ENCODE measurements at places on chromosomes 7 and 10.
A peak's percentile ranks its signal among the peaks of the same experiment; 100 is the strongest.

DNA sequence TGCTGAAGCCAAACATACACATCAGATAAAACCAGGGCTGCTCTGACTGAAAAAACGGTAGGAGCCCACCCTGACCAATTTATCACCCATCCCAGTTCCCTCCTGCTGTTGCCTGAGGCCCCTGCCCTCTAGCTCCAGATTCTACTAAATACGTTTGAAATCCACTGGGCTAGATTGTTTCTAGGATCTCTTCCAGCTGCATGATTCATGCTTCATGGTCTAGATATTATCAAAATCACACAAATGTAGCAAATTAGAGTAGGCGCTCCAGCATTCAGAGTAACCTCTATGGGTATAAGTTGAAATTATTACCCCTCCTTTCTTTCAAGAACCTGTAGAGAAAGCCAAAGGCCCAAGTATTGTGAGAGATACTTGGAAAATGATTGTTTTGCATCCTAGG is 151.2 kb upstream of the FAM13C start:
- no peak for DNase-seq

DNA sequence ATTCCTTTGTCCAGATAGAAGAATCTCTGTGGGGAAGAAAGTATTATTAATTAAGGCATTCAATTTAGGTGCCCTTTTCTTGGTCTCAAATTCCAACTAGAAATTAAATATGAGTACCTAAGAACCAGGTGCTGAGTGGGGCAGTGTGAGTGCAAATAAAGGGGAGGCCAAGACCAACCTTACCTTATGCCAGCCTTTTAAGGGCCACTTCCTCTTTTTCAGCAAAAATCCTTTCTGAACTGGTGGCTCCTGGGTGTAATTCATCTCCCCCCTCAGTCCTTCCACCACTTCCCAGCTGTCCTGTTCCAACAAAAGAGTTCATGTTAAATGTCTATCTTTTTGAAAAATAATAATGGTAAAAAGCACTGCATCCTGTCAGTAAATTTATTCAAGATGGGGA is 108.2 kb downstream of the OSBPL3 start:
- no peak for DNase-seq

- no peak for DNase-seq
Measured at GRCh38 chr7:12434012-12434642, 30.5 kb upstream of the VWDE start.

GRCh38 chr10:73931767-73932619 is 21.1 kb downstream of the PLAU start:
- no peak for DNase-seq

DNA sequence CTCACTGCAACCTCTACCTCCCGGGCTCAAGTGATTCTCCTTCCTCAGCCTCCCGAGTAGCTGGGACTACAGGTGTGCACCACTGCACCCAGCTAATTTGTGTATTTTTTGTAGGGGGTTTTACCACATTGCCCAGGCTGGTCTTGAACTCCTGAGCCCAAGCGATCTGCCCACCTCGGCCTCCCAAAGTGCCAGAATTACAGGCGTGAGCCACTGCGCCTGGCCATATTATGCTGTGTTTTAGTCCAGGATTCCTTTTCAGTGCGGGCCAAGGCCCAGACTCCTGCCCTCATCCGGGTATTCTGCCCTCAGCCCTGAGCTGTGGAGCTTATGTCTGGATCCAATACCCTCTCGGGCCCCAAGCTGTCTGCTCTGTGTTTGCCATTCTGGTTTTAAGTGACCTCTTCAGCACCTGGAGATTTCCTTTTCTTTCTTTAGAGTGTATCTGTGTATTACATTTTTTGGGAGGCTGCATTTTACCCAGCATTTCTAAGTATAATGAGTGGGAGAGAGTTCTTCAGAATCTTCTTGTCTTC is 114.9 kb downstream of the BUB3 start:
- DNase-seq: no peak

DNA sequence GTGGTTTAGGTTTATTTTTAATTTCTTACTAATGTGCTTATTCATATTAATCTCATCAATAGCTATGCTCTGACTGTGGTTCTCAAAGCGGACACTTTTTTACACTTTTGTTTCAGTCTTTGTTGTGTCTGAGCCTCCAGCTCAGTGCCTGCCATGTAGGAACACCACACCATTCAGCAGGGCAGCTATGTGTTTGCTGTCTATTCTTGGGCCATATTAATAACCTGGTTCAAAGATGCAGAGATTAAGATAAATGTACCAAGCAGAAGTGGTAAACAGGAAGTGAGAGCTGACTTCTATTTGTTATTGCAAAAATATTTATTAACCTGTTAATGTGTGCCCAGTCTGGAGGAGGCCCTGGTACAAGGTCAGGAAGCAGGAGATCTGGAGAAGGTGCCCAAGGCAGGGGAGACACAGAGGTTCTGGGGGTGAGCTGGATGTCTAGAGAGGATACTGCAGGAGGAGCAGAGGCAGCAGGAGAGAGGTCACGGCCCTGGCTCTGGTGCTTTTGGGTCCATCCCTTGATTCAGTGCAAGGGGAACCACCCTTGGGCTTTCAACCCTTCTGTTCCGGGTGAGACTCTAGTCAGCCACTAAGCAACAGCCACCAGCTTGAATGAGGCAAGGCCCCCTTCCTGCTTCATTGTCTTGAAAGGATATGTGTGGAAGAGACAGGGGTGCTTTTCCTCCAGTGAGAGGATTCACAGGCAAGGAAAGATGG is 1.9 kb downstream of the TBXAS1 start:
- no peak for DNase-seq

GRCh38 chr7:130912862-130913638 is 179.0 kb upstream of the KLF14 start:
- DNase-seq: peak; percentile 54

GRCh38 chr10:116457488-116457887 is 29.8 kb downstream of the PNLIPRP3 start:
- no peak for DNase-seq

DNA sequence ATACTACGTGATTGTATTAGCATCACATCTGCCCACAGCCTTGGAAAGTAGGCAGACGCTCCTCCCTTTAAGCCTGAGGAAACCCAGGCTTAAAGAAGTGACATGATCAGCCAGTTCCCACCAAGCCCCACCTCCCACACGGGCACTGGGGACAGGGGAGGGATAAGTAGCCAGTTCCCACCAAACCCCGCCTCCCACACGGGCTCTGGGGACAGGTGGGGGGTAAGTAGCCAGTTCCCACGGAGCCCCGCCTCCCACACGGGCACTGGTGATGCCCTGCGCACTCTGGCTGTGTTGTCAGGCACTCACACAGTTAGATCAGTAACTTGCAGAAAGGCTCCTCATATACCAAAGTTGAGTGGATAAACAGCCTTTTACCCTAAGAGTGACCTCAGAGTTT is 606.8 kb downstream of the PTPRN2 start:
- DNase-seq: no peak

DNA sequence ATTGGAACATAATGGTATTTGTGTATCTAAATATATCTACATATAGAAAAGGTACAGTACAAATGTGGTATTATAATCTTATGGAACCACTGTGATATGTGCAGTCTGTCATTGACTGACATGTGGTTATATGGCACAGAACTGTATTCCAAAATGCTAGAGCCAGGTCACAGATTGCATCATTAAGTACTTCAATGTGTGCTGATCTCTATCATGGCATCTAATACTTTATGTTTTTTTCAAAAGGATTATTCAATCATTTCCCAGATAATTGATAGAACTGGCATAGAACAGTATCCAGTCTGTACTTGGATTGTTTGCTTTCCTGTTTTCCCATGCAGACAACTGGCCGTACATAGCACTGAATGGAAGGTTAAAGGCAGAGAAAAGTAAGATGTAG is 662.7 kb downstream of the PARD3 start:
- no peak for DNase-seq

DNA sequence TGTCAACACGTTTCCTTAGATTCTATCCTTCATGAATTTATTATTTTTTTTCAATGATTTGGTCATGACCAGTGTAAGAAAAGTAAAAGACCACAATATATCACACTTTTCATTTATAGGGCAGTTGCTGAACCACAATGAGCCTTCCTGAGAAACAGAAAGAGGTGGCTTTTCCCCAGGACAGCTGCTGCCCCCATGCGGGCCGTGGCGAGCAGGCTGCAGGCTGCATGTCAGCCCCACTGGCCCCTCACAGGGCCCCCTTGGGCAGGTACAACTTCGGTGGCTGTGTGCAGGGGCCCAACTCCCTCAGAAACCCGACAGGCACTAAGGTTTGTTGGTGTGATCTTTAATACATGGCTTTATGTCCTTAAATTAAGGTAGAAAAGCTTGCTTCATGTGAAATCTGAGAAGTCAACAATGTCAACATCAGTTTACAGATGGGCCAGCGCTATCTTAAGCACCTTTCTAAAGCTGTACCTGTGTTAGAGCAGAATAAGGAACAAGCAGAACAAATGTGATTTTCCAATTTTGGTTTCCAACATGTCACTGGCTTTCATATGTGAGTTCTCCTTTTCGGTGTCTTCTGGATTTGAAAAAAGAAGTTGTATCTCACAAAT is 10.6 kb downstream of the BEND7 start:
- DNase-seq: no peak

GRCh38 chr10:101067356-101068083 is 5.7 kb downstream of the KAZALD1 start:
- DNase-seq: peak; percentile 53

- no peak for DNase-seq
Measured at GRCh38 chr10:30893208-30893607, 138.5 kb downstream of the ZNF438 start.

- DNase-seq: no peak
Measured at GRCh38 chr10:102501201-102502028, 1.1 kb downstream of the ACTR1A start.

DNA sequence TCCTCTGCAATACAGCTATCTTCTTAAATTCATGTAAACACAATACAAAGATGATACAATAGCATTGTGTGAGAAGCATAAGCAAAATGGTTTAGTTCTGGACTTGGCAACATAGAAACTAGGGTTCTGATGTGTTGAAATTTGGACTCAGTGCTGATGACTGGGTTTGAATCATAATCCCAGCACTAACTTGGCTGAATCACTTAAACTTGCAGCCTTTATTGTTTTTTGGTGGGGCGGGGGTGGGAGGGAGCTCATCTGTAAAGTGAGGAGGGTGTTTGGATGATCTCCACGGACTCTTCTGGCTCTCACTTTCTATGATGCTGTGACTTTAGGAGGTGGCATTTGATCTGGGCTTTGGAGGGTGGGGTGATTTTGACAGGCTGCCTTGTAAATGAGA is 158.2 kb downstream of the WNT2 start:
- DNase-seq: no peak

- DNase-seq: no peak
Measured at GRCh38 chr7:143243111-143243510, 20.1 kb upstream of the GSTK1 start.

Measured in stimulated activated CD8-positive, alpha-beta memory T cell treated with anti-CD3 and anti-CD28 coated beads, Interleukin-2, amount 100 ng/mL, for 1 hour (primary cell).